NCI-H2029 (cell line): ENCODE measurements at places on chromosomes 3 and 15.

DNA sequence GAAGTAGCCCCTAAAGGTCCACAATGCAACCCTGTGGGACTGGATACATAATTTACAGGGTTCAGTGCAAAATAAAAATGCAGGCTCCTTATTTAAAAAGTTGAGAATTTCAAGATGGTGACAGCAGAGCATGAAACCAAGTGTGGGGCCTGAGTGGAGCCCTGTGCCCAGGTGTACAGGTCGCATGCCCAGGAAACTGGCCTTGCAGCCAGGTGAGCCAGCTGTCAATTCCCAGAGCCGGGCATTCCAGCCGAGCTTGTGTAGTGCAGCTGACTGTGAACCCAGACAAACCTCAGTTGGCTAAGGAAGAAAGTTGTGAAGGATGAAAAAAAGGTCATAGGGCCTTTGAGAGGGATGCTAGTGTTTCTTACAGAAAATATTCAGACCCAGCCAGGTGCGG lies 27.6 kb downstream of the POPDC2 start:
- no peak for DNase-seq

DNA sequence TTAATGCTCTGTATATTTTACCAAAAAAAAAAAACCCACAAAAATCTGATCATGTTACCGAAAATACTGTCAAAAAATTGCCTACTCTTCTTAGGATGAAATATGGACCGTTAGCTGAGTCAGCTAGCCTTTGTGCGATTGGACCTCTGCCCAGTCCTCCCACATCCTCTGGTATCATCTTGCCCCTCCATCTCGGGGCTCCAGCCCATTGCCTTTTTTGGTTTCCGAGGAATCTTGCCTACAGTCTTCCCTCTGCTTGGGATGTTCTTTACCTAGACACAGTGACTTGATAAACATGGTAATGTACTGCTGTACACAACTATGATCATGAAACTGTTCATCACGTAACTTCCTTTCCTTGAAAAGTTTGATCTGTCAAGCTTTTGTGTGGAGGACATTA lies 371.4 kb downstream of the SV2B start:
- no peak for DNase-seq

DNA sequence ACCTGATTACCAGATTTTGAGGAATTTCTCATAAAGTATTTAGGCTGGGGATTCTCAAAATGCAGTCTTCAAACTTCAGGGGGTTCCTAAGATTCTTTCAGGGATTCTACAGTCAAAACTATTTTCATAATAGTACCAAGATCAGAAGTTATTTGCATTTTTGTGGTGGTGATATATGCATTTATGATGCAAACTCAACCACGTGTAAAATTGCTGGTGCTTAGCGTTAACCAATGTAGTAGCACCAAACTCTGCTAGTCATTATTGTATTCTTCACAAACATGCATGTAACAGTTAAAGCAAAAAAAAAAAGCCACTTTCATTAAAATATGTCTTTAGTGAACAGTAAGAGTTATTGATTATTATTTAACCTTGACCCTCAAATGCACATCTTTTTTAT lies 274.9 kb upstream of the DNAJC19 start:
- no peak for DNase-seq

DNA sequence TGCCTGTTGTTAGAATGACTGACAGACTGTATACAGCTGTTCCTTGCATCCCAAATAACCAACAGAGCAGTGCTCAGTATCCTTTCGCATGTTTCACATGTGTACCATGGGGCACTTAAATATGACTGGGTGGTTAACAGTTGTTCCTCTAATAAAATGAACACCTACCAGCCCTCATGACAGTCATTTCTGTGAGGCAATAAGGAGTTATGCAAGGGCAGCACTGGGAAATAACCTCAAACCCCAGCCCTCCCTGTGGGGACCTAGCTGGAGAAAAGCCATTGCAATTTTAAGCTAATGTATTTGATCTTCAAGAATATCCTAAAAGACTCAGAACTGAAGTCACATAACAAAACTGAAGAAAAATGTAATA lies 7.3 kb downstream of the RFT1 start:
- DNase-seq: no peak

DNA sequence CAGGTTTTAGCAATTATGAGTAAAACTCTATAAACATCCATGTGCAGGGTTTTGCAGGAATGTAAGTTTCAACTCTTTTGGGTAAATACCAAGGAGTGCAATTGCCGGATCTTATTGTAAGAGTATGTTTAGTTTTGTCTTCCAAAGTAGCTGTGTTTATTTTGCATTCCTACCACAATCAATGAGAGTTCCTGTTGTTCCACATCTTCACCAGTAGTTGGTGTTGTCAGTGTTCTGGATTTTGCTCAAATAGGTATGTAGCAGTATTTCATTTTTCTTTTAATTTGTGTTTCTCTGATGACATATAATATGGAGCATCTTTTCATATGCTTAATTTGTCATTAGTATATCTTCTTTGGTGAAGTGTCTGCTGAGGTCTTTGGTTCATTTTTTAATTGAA lies 185.1 kb upstream of the GALNT15 start:
- DNase-seq: no peak

DNA sequence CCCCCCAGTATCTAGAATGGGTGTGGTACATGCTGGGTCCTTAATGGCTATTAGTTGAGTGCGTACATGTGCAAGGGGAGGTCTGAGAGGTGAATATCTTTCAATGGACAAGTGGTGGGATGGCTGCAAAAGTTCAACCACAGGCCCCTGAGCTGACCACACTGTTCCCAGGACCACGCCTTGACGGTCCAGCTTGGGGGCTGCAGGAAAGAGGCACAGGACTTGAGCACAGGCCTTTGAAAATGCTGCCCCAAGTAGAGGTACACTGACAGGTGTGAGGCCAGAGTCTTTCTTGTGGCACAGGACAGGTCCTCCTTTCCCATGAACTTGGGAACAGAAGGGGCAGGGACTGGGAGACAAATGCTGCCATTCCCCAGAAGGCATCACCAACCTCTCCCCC lies 24.0 kb downstream of the AMOTL2 start:
- no peak for DNase-seq

GRCh38 chr3:157405457-157405856 lies 31.2 kb upstream of the PTX3 start:
- DNase-seq: no peak

DNA sequence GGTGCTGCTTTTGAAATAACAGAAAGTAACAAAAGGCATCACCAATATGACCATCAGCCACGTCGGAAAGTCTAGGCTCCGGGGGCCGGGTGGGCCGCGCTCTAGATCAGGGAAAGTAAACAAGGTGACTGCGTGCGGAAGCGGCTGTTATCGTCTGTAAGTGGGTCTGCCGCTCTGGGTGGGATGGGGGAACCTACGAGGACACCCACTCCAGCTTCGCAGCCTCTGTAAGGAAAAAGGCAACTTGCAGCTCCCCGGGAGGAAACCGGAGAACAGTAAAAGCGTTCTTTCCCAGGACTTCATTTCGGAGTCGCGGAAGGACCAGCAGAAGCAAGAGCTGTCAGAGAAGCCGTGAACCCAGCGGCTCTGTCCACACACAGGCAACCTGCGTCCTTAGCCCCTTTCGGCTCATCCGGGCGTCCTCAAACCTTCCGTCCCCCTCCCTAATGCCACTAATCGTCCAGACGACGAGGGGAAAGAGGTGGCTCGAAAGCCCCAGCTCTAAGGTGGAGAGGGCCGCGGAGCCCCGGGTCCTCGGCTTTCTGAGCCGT lies 461 bp downstream of the XRN1 start:
- no peak for DNase-seq

GRCh38 chr3:139265131-139266016 lies 78.4 kb upstream of the MRPS22 start:
- no peak for DNase-seq

GRCh38 chr15:94875550-94875949 lies 644.2 kb downstream of the MCTP2 start:
- DNase-seq: no peak

DNA sequence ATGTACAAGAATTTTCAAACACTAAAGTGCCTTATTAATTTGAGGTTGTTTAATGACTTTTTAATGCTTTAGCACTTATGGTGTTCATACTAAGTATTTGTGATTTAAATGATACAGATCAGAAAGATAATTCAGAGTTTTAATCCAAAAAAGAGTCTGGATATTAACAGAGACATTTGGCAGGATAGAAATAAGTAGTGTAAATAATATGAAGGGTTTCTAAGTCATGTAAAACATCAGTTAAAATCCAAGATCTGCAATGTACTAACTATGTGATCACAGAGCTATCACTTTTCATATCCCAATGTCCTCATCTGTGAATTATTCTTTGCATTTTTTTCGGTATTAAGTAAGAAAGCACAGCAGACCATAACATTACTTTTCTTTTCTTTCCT lies 62.9 kb downstream of the CD200 start:
- DNase-seq: no peak

DNA sequence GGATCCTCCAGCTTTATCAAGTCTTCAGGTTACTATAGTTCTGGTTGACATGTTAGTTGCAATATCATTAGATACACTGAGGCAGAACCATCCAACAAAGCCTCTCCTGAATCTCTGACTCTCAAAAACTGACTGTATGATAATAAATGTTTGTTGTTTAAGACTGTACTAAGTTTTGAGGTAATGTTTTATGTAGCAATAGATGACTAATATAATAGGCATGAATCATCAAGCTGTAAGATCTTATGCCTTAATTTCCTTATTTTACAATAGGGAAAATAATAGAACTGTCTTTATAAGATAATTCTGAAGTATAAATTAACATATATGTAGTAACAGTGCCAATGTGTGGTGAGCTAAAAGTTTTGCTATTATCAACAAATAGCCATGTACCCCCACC lies 88.9 kb upstream of the TBC1D5 start:
- DNase-seq: no peak

GRCh38 chr15:84714821-84715220 lies 1.1 kb downstream of the SEC11A start:
- no peak for DNase-seq

DNA sequence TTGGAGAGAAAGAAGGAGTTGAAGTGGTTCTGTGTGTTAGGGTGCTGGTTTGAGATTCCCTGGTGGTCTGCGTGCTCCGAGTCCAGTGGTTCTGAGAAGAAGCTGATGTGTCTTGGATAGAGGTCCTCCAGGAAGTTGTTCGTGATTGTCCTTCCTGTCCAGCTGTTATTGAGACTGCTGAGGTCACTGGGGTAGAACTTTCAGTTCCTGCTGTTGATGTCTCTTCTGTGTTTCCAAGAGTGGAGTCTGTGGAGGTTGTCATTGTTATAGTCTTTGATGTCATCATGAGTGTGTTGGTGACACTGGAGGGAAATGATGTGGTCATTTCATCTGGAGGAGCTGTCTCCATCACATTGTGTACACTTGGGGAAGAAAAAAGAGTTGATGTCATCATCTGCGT lies 20.8 kb downstream of the MUC4 start:
- no peak for DNase-seq

GRCh38 chr3:170660139-170660538 lies 74.3 kb upstream of the SLC7A14 start:
- DNase-seq: no peak

- no peak for DNase-seq
Observed at GRCh38 chr3:165491487-165491886, 295.3 kb upstream of the SLITRK3 start.

GRCh38 chr15:43268111-43269105 lies 1.7 kb upstream of the TGM5 start:
- DNase-seq: no peak

- no peak for DNase-seq
Observed at GRCh38 chr3:119809249-119810017, 27.5 kb downstream of the NR1I2 start.

DNA sequence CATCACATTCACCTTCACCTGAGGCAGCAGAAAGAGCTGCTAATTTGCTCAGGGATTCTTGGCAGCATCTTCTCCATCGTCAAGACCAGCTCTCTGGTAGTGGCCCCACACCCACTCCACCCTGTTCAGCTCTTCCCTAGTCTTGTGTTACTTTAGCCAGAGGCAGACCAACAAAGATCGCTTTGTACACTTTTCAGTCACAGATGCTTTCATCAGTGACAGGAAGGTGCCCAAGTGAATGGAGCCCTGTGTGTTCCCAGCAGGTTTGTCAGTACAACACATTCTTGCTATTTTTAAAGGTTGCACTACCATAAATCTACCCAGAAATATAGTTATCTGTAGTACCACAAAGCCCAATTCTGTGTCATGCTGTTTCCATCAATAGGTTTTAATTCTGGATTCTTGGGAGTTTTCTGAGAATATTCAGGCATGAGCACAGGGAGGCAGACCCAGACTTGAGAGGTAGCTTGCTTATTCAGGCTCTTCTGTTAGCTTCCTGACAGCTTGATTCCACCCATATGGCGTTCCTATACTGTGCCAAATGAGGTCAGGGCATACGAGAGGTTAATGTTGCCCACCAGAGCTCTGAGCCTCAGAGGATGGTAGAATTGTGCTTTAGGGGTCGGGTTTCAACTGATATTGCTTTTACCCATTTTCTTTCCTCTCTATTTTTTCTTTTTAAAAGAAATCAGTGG lies 109.8 kb upstream of the MANF start:
- no peak for DNase-seq

DNA sequence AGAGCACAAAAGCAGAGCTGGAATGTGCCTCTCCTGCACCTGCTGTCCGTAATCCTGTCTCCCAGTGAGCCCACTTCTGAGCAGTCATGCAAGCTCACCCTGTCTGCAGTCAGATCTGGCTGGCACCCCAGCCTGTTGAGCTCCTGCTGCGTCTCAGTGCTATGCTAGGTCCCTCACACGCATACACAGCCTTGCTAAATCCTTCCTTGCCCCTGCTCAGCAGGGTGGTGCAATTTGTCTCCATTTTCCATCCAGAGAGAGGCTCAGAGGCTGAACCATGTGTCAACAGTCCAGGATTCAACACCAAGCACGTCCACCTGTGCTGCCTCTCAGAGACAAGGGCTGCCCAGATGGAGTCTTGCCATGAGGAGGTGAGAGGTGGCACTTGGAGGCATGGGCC lies 11.0 kb downstream of the POMGNT2 start:
- DNase-seq: no peak

DNA sequence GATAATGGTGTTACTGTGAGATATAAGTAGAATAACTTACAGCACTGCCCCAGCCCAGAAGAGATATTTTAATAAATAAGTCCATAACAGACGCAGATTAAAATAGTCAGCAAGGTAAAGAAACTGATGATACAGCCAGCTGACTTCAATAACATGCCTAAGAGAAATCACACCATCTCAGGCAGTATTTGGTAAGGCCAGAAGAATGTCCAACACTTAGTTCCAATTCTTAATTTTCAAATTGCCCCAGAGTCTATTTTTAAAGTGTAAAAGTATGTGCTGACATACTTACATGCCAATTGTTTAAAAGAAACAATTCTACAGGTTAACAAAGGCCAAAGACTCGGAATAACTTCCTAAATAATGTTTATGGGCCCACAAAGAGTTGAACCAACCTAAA lies 1.6 kb downstream of the GNB4 start:
- no peak for DNase-seq
